ENCODE measurements at places on chromosomes 11 and 22. TPM values are rescaled to one million over a fixed set of nuclear protein-coding genes. Genes with fewer than 3 reads are reported as not detected.
A peak's percentile ranks its signal among the peaks of the same experiment; 100 is the strongest.

- DNase-seq: peak; percentile 51
Observed at GRCh38 chr11:59145534-59145933, 2.9 kb downstream of the FAM111A start.

- peak; percentile 98 for DNase-seq
Observed at GRCh38 chr22:37032535-37033460, 13.3 kb downstream of the MPST start.

DNA sequence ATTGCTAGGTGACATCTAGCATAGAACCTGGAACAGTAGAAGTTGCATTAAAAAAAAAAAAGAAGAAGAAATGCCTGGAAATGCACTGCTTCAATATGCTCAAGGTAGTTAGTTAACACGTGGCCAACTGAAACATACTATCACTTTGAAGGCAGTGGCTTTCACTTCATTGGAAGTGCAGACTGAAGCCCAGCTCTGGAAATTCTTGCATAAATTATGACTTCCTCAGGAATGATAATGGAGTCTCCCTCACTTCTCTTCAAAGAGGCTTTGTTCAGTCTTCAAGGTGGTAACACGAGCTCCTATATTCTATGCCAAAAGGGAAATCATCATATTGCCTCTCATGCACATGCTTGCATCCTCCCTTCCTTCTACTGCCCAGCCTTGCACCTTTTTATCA, 715.9 kb upstream of the API5 start:
- DNase-seq: no peak

- DNase-seq: no peak
Observed at GRCh38 chr11:126253265-126253664, 15.4 kb downstream of the SRPRA start.

The CBLIF gene
- total RNA-seq: not detected

DNA sequence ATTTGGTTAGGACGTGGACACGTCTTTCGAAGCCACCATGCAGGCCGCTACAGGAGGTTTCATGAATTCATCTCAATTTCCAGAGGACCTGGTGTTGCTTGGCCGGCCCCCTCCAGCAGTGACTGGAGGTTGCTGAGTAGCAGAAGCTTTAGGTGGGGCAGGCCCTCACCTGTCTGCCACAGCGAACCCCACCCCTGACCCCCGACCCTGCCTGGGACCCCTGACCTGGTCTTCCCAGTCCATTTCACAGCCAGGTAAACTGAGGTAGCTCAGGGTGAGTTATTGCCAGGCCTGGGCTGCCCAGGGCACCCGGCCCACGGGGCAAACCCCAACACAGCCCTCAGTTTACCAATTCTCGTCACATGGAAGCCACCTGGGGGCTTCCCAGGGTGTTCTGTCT, 39.1 kb upstream of the SMIM38 start:
- DNase-seq: no peak

- no peak for DNase-seq
Observed at GRCh38 chr11:57791321-57792059, 29.9 kb downstream of the CTNND1 start.

The CBX7 gene
- total RNA-seq: 5.7 TPM

- DNase-seq: no peak
Observed at GRCh38 chr11:21963013-21963412, 229.9 kb upstream of the ANO5 start.

The ROBO4 gene
- total RNA-seq: 4.2 TPM

The TTC28 gene
- total RNA-seq: 28.3 TPM

GRCh38 chr11:36388071-36388470, 92.0 kb downstream of the PRR5L start:
- DNase-seq: no peak

The CECR2 gene
- 0.10 TPM for total RNA-seq

DNA sequence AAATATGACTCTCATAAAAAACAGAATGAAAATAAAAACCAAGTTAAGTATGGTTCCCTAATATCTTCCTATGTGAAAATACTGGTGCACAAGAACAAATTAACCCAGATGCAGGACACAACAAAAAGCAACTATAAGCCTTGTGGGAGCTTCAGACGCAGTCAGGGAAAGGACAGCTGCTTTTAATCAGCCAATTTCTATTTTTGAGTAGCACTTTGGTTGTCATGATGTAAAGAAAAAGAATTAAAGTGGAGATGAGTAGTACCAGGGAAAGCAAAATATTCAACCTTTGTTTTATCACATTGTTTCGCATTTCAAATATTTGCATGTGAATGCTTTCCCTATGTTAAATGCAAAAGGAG, 339.9 kb downstream of the SOX6 start:
- DNase-seq: no peak

The BIRC2 gene
- total RNA-seq: 146 TPM

The FXYD2 gene
- total RNA-seq: 361 TPM

The IRAG1 gene
- 0.15 TPM for total RNA-seq

DNA sequence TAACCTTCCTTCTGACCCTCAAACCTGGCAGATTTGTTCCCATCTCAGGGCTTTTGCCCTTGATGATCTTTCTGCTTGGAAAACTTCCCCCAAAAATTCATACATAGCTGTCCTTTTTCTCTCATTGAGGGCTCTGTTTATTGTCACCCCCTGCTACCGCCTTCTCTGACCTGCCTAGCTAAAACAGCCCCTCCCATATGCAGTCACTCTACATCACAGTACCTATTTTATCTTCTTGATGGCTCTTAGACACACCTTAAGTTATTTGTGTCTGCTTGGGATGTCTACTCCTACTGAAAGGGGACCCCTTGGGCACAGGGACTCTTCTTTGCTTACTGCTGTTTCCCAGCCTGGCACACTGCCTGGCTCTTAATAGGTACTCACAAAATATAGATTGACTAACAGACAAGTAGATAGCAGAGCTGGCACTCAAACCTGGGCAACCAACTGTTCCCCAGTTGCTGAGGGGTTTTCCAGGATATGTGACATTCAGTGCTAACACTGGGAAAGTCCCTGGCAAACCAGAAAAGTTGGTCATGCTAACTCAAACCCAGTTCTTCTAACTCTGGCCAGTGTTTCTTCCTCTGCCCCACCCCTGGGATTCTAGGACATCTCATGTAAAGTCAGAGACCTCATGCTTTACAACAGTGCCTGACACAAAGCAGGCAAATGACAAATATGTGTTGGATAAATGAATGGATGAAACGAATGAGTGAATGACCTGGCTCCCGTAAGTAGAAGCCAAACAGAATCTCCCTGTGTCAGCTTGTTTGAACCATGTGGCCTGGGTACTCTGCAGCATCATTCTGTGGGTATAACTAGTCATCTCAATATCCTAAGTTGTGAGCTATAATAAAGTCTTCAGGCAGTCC, 19.8 kb upstream of the FJX1 start:
- no peak for DNase-seq

DNA sequence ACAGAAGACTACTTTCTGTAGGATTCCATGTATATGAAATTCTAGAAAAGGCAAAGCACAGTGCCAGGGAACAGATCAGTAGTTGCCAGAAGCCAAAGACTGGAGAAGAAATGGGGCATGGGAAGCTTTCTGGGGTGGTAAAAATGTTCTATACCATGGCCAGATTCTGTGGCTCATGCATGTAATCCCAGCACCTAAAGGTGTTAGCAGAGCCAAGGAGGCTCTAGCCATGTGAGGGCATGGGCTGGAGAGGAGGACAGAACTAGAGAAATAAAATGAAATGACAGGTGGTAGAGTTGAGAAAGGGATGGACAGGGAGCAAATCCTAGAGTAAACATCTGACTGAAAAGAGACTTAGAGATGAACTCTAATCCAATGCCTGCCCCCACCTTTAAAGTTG, 26.9 kb upstream of the HMGXB4 start:
- DNase-seq: no peak

- DNase-seq: no peak
Observed at GRCh38 chr11:130175898-130176297, 16.3 kb downstream of the ST14 start.

- DNase-seq: peak; percentile 87
Observed at GRCh38 chr22:42188808-42189447, 58.3 kb upstream of the CYP2D6 start.

The OR52J3 gene
- total RNA-seq: not detected

DNA sequence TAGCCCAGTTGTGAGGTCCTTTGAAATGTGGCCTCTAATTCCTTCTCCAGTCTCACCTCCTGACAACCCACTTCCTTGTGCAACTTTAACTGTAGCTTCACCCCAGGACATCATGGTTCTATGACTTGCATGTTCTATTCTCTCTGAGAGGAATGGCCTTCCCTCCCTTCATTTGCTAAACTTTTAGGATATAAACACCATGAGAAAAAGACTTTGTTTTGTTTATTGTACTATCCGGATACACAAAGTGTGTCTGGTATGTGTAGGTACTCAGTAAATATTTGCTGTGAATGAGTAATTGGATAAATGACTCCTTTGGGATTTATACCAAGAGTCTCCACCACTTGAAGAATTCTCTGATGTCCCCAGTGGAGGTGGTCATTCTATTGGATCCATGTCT, 547.6 kb downstream of the INSC start:
- DNase-seq: peak; percentile 30

The SLC7A4 gene
- 0.20 TPM for total RNA-seq

The ST14 gene
- 35.1 TPM for total RNA-seq

- no peak for DNase-seq
Observed at GRCh38 chr11:59218893-59219292, 6.2 kb upstream of the MPEG1 start.

GRCh38 chr11:36107547-36107946, 163.7 kb downstream of the LDLRAD3 start:
- no peak for DNase-seq

The GRAP2 gene
- not detected for total RNA-seq

The UPK2 gene
- 0.10 TPM for total RNA-seq

The GPR152 gene
- not detected for total RNA-seq

GRCh38 chr11:122345586-122345985, 229.6 kb upstream of the BLID start:
- no peak for DNase-seq

DNA sequence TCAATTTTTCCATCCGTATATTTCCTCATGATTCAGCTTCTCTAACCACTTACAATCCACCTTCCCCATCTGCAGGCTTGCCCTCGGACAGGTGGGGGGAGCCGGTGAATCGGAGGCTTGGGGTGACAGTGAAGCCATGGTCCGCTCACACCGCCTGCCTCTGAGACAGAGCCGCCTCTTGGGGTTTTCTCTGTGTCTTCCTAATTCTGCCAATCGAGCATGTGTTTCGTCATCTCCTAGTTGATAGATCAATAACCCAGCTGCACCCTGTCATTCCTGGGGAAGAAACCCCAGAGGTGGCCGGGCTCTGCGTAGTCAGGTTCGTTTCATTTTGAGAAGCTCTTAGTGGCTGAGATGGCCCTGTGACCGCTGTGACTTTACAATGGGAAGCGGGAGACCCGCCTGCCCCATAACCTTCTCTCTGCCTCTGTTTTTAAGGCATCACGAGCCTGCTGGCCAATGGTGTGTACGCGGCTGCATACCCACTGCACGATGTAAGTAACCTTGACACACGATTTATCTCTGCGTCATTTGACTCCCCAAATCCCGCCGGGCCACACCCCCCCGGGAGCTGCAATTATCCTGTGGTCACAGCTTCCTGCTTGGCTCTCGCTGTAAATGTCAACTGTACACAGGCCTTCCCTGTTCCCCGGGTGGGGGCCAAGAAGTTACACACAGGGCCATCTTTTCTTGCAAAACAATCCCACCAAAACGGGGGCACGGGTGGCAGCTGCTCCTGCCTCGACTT, 33.3 kb downstream of the ANO1 start:
- no peak for DNase-seq

DNA sequence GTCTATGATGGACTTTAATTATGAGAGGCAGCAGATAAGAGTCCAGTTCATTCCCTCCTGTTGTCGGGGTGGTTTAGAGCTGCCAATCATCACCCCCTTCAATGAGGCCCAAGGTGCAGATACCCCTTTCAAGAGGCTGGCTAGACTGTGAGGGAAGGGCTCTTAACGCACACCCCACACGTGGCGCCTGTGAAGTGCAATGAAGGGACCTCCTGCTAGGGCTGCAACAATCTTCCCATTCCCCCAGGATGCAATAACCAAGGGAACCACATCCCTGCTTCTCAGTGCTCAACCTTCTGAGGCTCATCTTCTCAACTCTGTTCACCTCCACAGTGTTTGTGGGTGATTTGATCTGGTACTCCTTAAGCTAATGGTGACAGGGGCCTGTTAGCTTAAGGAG, 19.0 kb downstream of the TENM4 start:
- DNase-seq: no peak

- no peak for DNase-seq
Observed at GRCh38 chr22:50622723-50623327, 5.1 kb downstream of the ARSA start.

DNA sequence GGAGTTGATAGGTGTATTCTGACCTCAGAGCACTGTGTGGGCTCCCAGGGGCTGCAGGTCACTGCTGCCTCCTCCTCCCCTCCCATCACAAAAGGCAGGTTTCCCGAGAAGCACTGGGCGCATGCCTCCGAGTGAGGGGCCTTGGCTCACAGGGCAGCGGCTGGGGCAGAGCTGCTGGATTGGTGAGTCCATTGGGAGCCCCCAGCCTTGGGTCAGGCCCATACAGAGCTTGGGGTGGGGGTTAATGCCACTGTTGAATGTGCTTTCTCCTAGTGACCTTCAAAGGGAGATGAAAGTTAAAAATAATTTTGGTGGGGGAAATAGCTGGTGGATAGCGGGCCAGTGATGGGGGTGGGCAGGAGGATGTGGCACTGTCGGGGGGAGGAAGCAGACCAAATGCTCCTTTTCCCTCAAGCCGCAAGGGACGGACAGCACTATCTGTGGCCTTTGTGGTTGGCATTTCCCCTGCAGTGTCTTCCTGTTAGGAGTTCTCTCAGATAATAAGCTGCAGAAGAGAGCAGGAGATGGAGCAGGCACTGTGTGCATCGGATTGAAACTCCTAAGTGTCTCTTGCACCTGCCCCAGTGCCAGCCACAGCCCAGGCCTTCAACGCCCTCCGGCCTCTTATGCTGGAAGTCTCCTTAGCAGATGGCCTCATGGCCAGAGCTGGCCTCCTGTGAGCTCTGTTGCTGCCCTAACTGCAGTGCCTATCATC, 3.2 kb downstream of the TUBA8 start:
- DNase-seq: no peak

The MMP13 gene
- not detected for total RNA-seq
